ENCODE measurements at places on chromosomes 4 and X.

DNA sequence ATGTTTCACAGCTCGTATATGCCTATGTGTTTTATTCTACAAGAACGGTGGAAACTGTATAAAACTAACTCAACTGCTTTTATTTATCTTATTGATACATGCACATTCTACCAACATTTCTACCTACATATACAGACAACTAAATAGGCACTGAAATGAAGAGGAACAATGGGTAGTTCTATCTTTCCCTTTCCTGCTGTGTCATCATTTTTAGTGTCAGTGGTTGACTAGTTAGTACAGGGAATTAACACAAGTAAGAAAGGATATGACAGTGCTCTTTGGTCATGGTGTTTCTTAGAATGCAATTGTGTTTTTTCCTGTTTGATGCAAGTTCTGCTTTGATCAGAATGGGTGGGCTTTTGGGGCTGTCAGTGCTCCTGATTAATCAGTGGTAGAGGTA is 293.8 kb upstream of the CTSO start:
- no peak for DNase-seq

- no peak for DNase-seq
Observed at GRCh38 chrX:141904262-141904661, 568 bp downstream of the MAGEC1 start.

- no peak for DNase-seq
Observed at GRCh38 chr4:55038176-55038890, 87.1 kb downstream of the KDR start.

- DNase-seq = no peak
Observed at GRCh38 chrX:97740044-97740443, 856.3 kb downstream of the RPA4 start.

DNA sequence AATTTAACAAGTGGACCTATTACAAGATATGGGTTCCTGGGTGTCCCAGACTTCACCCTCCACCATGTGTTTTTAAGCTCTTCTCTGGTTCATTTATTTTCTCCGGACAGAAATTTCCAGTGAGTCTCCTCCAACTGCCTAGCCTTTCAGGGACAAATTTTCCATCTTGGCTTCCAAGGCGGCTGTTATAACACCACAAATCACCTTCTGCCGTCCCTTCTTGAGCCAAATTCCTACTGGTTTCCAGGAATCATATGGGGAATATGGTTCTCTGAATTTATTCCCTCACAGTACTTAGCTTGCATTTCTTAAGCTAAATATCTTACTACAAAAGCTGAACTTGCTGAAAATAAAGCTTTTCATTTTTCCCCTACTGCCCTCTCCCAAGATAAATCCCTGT is 18.8 kb downstream of the NEXMIF start:
- no peak for DNase-seq

- DNase-seq = no peak
Observed at GRCh38 chrX:25674776-25675175, 463.4 kb upstream of the MAGEB18 start.

- no peak for DNase-seq
Observed at GRCh38 chrX:72272868-72273267, 4.2 kb downstream of the RPS4X start.

DNA sequence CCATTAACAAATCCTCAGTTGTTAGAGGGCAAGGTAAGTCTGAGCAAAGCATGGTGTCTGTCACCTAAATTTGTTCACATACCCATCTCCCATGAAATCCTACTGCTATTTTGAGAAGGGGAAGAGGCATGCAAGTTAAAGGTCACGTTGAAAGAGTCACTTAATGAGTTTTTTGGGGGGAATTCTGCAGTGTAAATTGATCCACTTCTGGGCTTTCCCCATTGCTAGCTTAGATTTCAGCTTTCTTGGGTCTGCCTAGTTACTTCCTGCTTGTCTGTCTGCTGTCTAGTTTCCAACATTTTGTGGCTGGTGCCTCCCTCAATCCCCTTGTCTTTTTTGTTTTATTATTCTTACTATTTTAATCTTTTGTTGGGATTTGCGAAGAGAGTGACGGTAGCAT is 32.0 kb downstream of the CEP135 start:
- no peak for DNase-seq

GRCh38 chr4:6960628-6961412 is 51.2 kb downstream of the TBC1D14 start:
- DNase-seq = no peak

- no peak for DNase-seq
Observed at GRCh38 chr4:1367936-1368289, 20.9 kb downstream of the UVSSA start.

DNA sequence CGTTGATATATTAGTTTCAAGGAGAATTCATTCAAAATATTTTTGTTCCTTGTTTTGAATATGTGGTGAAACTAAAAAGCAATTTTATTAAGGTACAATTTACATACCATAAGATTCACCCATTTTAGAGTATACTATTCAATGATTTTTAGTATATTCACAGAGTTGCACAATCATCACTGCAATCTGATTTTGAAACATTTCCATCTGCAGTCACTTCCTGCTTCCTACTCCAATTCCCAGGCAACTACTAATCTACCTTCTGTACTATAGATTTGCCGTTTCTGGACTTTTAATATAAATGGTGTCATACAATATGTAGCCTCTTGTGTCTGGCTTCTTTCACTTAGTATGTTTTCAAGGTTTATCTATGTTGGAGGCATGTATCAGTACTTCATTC is 71.3 kb downstream of the SLC9A7 start:
- no peak for DNase-seq

GRCh38 chrX:37783305-37783704 is 3.4 kb downstream of the CYBB start:
- DNase-seq = no peak
